Osteoblast (primary cell): ENCODE measurements at places on chromosomes 2 and 18. TPM values are rescaled to one million over a fixed set of nuclear protein-coding genes. Genes with fewer than 3 reads are reported as not detected.

DNA sequence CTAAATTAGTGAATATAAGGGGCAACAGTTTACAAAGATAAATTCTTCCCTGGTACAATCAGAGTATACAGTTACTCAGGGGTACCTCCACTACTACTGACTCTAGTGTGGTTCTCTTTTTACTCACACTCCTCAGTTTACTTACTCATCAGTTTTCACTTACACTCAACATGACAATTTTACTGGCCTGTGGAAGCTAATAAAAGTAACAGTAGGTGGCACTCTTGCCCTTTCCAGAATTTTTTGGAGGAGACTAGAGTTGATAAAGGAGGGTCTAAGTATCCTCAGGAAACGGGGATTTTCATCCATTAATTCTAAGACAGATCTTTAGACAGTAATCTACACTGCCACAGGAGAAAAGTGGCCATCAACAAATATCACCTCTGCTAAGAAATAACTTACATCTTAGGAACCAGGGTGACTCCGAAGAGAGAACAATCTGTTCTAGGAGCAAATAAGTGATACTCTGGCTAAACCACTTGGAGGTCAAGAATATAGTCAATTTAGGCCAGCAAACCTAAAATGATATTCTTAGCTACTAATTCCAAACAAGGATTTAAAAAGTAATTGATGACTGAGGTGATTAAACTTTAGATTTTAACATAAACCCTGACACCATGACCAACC is 61.3 kb downstream of the ATL2 start:
- H3K27ac ChIP-seq: no peak overlapping the region
- no peak overlapping the region for H3K4me3 ChIP-seq
- no peaks in the 10 kb centered on the region for H3K27me3 ChIP-seq

GRCh38 chr2:145356056-145356455 is 836.1 kb upstream of the ZEB2 start:
- H3K27me3 ChIP-seq: no peaks in the 10 kb centered on the region
- no peaks in the 10 kb centered on the region for H3K36me3 ChIP-seq
- H3K4me3 ChIP-seq: no peak overlapping the region
- H3K27ac ChIP-seq: no peak overlapping the region
- H3K4me1 ChIP-seq: no peaks in the 10 kb centered on the region

DNA sequence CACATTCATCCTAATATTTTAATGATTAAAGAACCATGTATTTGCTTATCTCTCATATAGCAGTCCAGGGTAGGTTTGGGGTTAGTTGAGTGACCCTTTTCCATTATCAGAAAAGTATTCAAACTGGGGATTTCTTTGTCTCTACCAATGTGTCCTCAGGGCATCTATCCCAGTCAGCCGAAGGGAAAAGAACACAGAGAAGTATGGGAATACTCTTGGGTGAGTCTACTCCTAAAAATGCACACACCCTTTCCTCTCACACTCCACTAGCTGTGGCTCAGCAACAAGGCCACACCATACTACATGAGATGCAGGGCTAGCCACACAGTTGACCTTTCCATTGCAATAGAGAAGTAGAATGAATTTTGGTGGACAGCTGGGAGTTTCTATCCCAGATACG is 114.3 kb downstream of the NXPH2 start:
- no peaks in the 10 kb centered on the region for H3K36me3 ChIP-seq
- no peak overlapping the region for H3K4me3 ChIP-seq
- no peaks in the 10 kb centered on the region for H3K4me1 ChIP-seq
- no peak overlapping the region for H3K27ac ChIP-seq
- no peak for DNase-seq
- no peaks in the 10 kb centered on the region for H3K27me3 ChIP-seq

Gene SLC19A3
- total RNA-seq: 0.29 and 0.36 TPM in 2 replicates

DNA sequence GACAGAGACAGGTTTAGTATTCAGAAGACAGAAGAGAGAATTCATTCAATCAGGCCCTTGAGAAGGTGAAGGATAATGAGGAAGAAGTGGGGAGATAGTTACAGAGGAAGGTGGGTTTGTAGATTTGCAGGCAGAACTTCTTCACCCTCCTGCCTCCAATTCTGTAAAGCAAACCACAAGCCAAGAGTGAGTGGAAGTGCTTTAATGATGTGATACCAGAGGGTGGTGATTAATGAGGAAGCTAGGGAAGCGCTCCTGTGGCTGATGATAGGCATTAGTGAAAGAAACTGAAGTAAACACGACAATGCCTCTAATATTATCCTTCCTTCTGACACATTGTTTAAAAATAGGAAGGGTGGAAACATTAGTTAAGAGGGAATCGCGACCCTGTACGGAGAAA is 78.2 kb downstream of the CAPN13 start:
- no peak overlapping the region for H3K4me3 ChIP-seq
- H3K27me3 ChIP-seq: peaks cover 10% of the 10 kb centered on the region
- no peaks in the 10 kb centered on the region for H3K36me3 ChIP-seq
- DNase-seq: no peak

GRCh38 chr2:208671284-208671683 is 264.7 kb downstream of the PTH2R start:
- no peaks in the 10 kb centered on the region for H3K27me3 ChIP-seq
- no peak overlapping the region for H3K4me3 ChIP-seq
- no peaks in the 10 kb centered on the region for H3K4me1 ChIP-seq
- no peaks in the 10 kb centered on the region for H3K36me3 ChIP-seq
- no peak overlapping the region for H3K27ac ChIP-seq
- DNase-seq: no peak

GRCh38 chr2:221335219-221335752 is 236.8 kb downstream of the EPHA4 start:
- H3K27me3 ChIP-seq: no peaks in the 10 kb centered on the region
- no peak overlapping the region for H3K27ac ChIP-seq
- no peaks in the 10 kb centered on the region for H3K36me3 ChIP-seq
- no peak for DNase-seq
- no peaks in the 10 kb centered on the region for H3K4me1 ChIP-seq
- H3K4me3 ChIP-seq: no peak overlapping the region

DNA sequence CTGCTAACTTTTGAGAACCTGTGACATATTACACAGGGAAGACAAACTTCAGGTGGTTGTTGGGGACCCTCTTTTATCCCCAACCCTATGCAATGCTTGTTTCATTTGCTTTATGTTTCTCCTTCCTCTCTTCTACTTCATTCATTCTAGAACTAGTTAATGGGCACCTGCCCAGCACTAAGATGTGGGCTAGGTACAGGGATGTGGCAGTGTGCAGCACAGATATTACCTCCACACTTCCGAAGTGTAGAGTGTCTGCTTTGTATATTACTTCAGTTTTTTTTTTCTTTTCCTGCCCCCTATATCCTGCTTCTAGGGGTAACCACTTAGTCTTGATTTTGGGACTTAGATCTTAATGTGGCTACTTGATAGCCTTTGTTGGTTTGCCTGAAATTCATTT is 35.1 kb downstream of the CD28 start:
- H3K27ac ChIP-seq: peak overlapping the region; percentile 82
- H3K4me1 ChIP-seq: peaks cover 40% of the 10 kb centered on the region
- no peaks in the 10 kb centered on the region for H3K27me3 ChIP-seq
- no peak overlapping the region for H3K4me3 ChIP-seq
- no peak for DNase-seq

- H3K27ac ChIP-seq: no peak overlapping the region
- no peaks in the 10 kb centered on the region for H3K27me3 ChIP-seq
- no peak for DNase-seq
- H3K36me3 ChIP-seq: no peaks in the 10 kb centered on the region
- no peaks in the 10 kb centered on the region for H3K4me1 ChIP-seq
- H3K4me3 ChIP-seq: no peak overlapping the region
Measured at GRCh38 chr2:145524836-145525235, 1004.9 kb upstream of the ZEB2 start.

GRCh38 chr2:207133820-207134519 is 31.8 kb downstream of the KLF7 start:
- peaks cover 49% of the 10 kb centered on the region for H3K4me1 ChIP-seq
- H3K27me3 ChIP-seq: no peaks in the 10 kb centered on the region
- DNase-seq: peak; percentile 78

Gene ELOA2
- total RNA-seq: not detected in 2 replicates

Gene ATG9A
- 56.0 and 60.8 TPM in 2 replicates for total RNA-seq

DNA sequence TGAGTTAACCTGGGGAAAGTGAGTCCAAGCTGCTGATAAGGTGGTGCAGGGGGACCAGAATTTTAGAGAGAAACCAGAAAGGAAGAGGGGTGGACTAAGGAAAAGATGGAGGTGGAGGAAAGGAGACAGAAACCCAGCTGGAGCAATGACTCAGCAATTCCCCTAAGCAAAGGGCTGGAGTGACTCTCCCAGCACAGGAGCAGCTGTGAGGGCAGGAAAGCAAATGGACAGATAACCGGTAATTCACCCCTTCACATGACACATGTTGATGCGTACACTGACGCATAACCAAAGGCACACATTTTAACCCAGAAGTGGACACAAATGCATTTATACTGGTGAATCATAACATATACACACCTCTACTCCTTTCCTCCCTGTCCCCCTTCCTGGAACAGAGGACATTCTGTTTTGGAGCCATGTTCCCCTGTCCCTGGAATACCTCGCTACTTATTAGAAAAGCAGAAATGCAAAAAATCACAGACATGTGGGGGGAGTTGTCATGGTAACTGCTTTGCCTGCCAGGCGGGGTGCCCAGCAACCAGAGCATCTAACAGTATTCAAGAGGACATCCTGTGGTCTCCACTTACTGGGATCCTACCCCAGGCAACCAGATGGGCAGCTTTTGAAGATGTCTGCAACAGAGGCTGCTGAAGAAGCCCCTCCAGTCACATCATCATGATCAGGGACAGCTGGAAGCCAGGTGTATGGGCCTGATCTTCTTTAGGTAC is 4.7 kb downstream of the CDK5R2 start:
- no peak overlapping the region for H3K27ac ChIP-seq
- H3K27me3 ChIP-seq: peaks cover 50% of the 10 kb centered on the region
- DNase-seq: peak; percentile 90

Gene MLPH
- total RNA-seq: 25.7 and 32.1 TPM in 2 replicates
